A549 treated with CpdA at 1 μM for 4 hours (cell line): ENCODE measurements at places on chromosomes 12 and 14. TPM values are rescaled to one million over a fixed set of nuclear protein-coding genes. Genes with fewer than 3 reads are reported as not detected.

The BDKRB1 gene
- total RNA-seq: 0.47 to 1.9 TPM (median 1.8 TPM) in 5 replicates

The EML5 gene
- 0.72 to 0.92 TPM (median 0.77 TPM) in 5 replicates for total RNA-seq

The NGB gene
- not detected in 5 replicates for total RNA-seq

The TDRD9 gene
- 0.02 TPM in 1 of 5 replicates, not detected in the others for total RNA-seq

The SP1 gene
- 18.8 to 25.1 TPM (median 24.2 TPM) in 5 replicates for total RNA-seq

The CIT gene
- total RNA-seq: 11.0 to 13.4 TPM (median 13.1 TPM) in 5 replicates

The RNF34 gene
- total RNA-seq: 34.9 to 39.7 TPM (median 37.6 TPM) in 5 replicates

The ASB2 gene
- total RNA-seq: 1.5 to 3.5 TPM (median 1.9 TPM) in 5 replicates

The CPNE6 gene
- total RNA-seq: not detected in 5 replicates

The CDKN3 gene
- total RNA-seq: 71.7 to 85.5 TPM (median 75.8 TPM) in 5 replicates

The C14orf180 gene
- total RNA-seq: not detected in 5 replicates

The CLEC2A gene
- total RNA-seq: not detected in 5 replicates

The CLEC7A gene
- total RNA-seq: not detected in 5 replicates

The TMPRSS12 gene
- not detected in 5 replicates for total RNA-seq

The PRR4 gene
- 1.5 to 4.3 TPM (median 3.3 TPM) in 5 replicates for total RNA-seq

The PROX2 gene
- not detected in 5 replicates for total RNA-seq

The PRPH gene
- total RNA-seq: 0.77 to 1.6 TPM (median 1.1 TPM) in 5 replicates

The LYZ gene
- total RNA-seq: 0.11 to 0.64 TPM (median 0.35 TPM) in 3 of 5 replicates, not detected in the others

The CMA1 gene
- not detected in 5 replicates for total RNA-seq

The RPGRIP1 gene
- 0.21 to 0.51 TPM (median 0.34 TPM) in 5 replicates for total RNA-seq

The OTX2 gene
- total RNA-seq: not detected in 5 replicates

The NRL gene
- 0.48 to 1.2 TPM (median 1.0 TPM) in 5 replicates for total RNA-seq

The CCDC38 gene
- 0.06 to 0.24 TPM (median 0.12 TPM) in 5 replicates for total RNA-seq

The LRP1-AS gene
- total RNA-seq: not detected in 5 replicates

The FAM161B gene
- total RNA-seq: 1.5 to 2.2 TPM (median 1.8 TPM) in 5 replicates

The OVCH1 gene
- not detected in 5 replicates for total RNA-seq

The TULP3 gene
- 16.9 to 23.9 TPM (median 20.7 TPM) in 5 replicates for total RNA-seq

The THTPA gene
- 12.6 to 14.8 TPM (median 13.0 TPM) in 5 replicates for total RNA-seq

The CCDC197 gene
- not detected in 5 replicates for total RNA-seq

The RAD9B gene
- 0.20 to 0.53 TPM (median 0.27 TPM) in 4 of 5 replicates, not detected in the other for total RNA-seq

The DAZAP2 gene
- total RNA-seq: 328 to 395 TPM (median 337 TPM) in 5 replicates

The LRRIQ1 gene
- 0.47 to 1.1 TPM (median 0.71 TPM) in 5 replicates for total RNA-seq

The C12orf42 gene
- total RNA-seq: 0.05 TPM in 1 of 5 replicates, not detected in the others

The PTGER2 gene
- 1.3 to 1.6 TPM (median 1.5 TPM) in 5 replicates for total RNA-seq

The RIMKLB gene
- total RNA-seq: 14.6 to 17.5 TPM (median 15.8 TPM) in 5 replicates

The ERBB3 gene
- total RNA-seq: 1.4 to 2.8 TPM (median 1.6 TPM) in 5 replicates

The KLRF1 gene
- not detected in 5 replicates for total RNA-seq

The MYF6 gene
- total RNA-seq: not detected in 5 replicates

The AQP6 gene
- not detected in 5 replicates for total RNA-seq

The ATG101 gene
- total RNA-seq: 77.7 to 101 TPM (median 99.2 TPM) in 5 replicates

The CEBPE gene
- not detected in 5 replicates for total RNA-seq

The LRIG3 gene
- total RNA-seq: 4.5 to 7.2 TPM (median 6.2 TPM) in 5 replicates

The VPS29 gene
- total RNA-seq: 137 to 162 TPM (median 151 TPM) in 5 replicates

The LBHD2 gene
- total RNA-seq: 0.17 TPM in 1 of 5 replicates, not detected in the others

The POTEM gene
- not detected in 5 replicates for total RNA-seq

The FKBP3 gene
- total RNA-seq: 115 to 141 TPM (median 116 TPM) in 5 replicates

The FGFR1OP2 gene
- total RNA-seq: 28.0 to 35.8 TPM (median 28.8 TPM) in 5 replicates

The INSM2 gene
- total RNA-seq: 0.02 to 0.05 TPM in 2 of 5 replicates, not detected in the others
